ENCODE measurements at places on chromosomes 5 and 9.

DNA sequence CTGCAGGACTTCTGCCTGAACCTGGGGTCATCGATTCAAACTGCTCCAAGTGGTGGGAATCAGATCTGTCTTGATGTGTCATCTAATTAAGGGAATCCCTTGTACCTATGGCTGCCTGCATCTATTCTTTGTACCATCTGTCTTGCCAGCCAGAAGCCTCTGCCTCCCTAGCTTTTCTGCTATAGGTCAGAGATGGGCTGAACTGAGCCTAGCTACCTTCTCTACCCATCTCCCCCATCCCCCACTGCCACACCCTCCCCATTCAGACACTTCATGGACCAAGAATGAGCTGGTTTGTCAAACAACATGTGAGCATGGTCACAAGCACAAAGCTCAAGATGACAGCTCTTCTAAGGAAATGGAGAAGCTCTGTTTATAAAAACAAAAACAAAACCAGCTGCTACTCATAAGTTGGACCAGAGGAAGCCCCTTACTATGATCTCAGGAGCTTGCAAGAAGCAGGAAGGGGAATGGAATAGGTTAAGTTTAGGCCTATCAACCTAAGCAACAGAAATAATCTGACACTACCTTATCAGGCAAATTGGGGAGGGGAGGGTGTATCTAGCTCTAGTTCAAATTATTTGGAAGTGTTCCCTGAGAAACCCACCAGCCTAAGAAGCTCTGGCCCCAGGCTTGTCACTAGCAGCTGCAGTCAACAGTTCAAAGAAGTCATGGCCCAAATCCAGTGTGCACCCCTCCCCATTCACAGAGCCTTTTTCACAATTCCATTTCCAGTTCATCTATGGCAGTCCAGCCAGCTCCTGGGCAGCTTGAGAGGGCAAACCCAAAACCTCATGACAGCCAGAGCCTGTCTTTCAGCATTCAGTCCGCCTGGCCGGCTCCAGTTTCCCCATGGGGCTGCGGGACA is 29.9 kb downstream of the SKP1 start:
- DNase-seq = no peak

DNA sequence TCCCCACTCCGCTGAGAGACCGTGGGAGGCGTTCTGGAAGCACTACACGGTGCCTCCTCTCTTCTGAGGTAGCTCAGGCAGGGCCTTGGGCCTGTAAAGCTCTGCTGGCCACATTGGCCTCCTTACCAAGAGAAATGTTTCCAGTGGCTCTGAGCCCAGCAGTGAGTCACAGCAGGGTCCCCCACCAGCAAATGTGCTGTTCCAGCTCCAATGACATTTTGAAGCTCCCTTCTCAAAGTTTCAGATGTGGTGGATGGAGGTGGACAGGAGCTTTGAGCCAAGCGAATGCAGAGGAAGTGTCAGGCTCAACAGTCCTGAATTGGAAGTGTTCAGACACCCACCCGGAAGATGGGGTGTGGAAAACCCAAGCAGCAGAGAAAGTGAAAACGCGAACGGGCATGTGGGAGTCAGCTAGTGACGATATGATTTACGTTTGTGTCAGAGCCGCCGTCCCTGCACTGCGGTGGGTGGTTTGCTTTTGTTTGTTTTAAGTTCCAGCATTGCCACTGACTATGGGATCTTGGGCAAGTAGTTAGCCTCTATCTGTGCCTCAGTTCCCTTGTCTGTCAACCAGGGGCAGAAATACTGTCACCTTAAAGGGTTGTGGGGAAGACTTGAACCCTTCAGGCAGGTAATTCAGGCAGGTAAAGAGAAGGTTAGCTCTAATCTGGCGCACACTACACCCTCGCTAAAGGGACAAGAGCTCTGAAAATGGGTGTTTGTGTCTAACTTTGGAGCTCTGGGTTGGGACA is 38.2 kb downstream of the C5orf15 start:
- peak; percentile 55 for DNase-seq

DNA sequence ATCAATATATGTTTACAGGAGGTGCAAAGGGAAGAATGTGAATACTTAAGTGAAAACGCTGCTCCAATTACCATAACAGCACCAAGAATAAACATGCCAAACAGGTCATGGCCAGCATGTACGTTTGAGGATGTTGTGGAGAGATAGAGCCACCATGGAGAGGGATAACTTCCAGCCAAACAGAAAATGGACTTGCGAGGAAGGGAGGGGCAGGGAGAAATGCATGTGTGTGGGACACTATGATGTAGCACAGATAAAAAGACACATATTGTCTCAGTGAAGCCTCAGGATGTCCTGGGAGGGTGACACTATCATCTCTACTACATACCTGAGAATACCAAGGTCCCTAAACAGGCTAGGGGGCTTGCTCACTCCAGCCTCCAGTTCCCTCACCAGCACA is 488.9 kb downstream of the SPOCK1 start:
- no peak for DNase-seq

DNA sequence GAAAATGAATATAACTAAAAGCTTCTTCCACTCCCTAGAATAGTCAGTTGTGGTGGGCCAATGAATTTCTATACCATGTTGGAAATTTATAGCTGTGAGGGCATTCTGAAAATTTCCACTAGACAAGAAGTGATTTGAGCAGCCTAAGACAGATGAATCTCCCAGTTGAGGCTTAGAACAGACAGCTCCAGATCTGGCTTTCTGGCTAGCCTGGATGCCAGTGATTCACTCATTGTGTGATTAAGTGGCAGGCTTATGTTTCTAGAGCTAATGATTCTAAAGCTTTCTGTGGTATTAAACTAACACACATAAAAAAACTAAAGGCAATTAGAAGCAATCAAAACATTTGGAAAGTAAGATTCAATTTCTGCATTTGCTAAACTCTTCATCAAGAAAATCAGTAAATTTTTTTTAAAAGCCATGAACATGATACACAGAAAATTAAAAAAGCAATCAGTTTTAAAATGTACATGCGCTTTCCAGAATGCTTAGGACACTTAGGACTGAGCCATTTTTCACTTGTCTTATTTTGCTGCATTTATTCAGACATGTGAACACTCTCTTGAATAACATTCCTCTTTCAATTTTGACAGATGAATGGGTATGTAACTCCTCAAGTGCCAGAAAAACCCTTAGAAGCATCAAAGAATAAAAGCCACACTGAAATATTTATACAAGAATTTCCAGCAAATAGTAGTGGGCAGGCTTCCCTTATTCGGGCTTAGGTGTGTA is 100.5 kb upstream of the GNAQ start:
- no peak for DNase-seq

DNA sequence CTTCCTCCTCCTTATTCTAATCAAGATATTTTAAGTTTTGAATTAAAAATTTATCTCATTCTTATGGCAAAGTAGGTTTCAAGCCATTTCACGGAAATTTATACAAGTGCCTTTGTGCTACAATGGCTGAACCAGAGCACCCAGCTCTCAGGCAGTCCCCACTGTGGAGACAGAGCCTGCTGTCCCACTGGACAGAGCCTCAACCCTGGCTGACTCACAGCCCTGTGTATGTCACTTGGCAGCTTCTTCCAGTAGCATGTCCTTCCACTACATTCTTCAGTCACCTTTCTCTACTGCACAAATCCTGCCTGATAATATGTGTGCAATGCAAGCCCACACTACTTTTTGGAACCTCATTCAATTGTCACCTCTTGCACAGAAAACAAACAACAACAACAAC is 253.1 kb downstream of the PDE4D start:
- DNase-seq = no peak

GRCh38 chr5:119527351-119527750 is 75.1 kb downstream of the HSD17B4 start:
- no peak for DNase-seq

- DNase-seq = no peak
These were observed 29.0 kb downstream of the SLC6A18 start for GRCh38 chr5:1254196-1254595.

- DNase-seq = no peak
These were observed 52.4 kb upstream of the PWWP2A start for GRCh38 chr5:160171666-160172065.

DNA sequence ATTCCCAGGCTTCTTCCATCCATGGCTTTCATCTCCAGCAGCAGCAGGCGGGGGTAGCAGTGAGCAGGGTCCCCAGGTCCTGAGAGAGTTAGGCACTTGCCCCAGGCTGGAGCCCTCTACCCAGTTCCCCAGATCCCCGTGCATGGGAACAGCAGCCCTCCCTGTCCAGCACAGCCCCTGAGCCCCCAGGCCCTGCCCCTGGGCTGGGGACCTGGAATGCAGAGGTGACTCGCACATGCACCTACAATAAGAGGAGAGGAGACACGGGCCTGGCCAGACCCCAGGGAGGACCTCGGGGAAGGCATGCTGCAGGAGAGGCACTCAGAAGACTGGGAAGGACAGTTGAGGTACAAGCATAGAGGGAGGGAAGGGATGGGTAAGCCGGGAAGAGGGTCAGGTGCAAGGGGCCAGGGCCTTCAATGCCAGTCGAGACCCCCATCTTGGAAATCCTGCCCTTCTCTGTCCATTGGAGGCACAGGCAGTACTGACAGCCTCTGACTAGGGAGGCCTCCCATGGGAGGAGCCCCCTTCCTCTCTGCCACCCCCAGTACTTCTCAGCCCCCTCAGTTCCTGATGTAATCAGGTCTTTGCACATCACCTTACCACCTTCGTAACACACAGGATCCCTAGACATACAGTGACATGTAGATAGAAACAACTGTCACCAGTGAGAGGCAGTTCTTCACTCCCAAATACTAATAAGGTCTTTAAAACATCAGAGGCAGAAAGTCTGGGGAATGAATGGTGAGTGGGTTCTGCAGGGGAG is 135.3 kb upstream of the LMX1B start:
- no peak for DNase-seq

DNA sequence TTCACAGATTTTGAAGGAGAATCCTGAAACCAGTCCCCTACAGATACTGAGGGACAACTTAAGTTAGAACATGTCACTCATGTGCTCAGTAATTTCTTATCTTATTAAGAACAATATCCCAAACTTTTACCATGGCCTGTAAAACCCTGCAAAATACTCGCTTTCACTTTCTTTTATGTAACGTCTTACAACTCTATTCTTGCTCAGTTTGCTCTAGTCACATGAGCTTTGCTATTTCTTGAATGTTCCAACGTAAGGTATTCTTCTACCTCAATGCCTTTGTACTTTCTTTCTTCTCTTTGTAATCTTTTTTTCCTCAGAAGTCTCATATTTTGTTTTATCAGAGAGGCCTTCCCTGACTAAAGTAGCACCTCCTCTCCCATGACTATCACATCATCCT is 14.1 kb downstream of the TMEM38B start:
- no peak for DNase-seq

DNA sequence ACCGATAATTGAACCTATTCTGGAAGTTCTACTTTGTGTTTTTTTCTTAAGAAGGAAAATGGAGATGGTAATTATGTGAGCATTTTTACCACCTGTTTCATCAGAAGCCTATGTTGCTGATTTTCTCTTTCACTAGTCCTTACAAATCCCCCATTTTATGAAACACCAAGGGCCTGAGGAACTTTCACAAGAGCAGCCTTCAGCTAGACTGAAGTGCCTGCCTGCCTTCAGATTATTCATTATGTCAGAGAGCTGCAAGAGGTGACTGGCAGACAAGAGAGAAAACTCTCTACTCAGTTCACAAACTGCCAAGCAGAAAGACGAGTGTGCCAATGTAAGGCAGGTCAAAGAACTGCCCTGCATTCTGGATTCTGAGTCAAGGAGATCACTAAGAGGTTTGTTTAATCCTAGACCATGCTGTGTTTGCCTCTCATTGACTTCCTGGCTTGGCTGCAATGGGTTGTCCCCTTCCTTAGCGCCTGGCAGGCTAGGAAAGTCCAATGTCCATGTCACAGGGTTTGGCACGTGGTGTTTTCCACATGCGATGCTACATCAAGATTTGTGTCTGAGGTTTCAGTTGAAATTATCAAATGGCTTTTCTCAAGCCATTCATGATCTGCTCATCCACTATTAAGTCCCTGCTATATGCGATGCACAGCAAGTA is 143.3 kb downstream of the CDC42SE2 start:
- DNase-seq = no peak

GRCh38 chr5:73369278-73369677 is 79.3 kb downstream of the FOXD1 start:
- no peak for DNase-seq

- no peak for DNase-seq
These were observed 110.6 kb downstream of the HTR4 start for GRCh38 chr5:148543727-148544126.

GRCh38 chr9:71909887-71910649 is 925 bp downstream of the ABHD17B start:
- DNase-seq = peak; percentile 8

- DNase-seq = no peak
These were observed 2.8 kb downstream of the MEF2C start for GRCh38 chr5:88880201-88880600.

GRCh38 chr5:56910210-56910965 is 992 bp downstream of the SETD9 start:
- no peak for DNase-seq

- DNase-seq = no peak
These were observed 16.8 kb downstream of the ABCA1 start for GRCh38 chr9:104911032-104911607.

GRCh38 chr5:75677607-75678006 is 39.6 kb downstream of the POC5 start:
- no peak for DNase-seq

DNA sequence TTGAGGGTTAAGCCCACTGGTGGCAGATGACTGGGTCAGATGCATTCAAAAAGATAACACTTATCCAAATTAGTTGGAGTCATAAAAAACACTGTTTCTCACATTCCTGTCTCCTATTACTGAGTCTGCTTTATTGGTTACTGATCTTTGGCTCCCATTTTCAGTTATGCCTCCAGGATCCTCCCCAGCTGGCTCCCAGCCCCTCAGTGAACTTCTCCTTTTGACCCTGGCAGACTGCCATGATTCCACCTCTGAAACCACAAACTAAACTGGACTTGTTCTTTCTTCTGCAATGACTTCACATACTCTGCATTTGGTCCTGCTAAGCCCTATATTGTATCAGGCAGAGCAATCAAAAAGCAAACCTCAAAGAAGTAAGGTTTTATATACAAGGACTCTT is 860.8 kb upstream of the DMAC1 start:
- DNase-seq = no peak

DNA sequence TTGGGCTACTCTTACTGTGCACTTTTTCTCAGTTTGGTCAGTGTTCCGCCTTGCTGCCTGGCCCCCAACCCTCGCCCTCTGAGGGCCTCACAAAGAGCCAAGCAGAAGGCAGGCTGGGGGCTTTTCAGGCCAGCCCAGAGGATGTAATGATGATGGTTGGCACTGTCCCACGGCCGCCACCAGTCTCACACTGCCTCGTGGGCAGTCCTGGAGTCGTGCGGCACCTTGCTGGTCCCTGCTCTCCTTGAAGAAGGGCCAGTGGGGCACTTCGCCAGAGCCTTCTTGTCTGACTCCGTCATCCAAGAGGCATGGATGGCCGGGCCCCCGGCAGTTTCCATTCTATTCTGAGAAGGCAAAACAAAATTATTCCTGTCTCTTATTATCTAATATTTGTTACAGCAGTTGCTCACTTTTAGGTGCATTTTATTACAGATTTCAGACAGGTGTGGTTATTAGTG is 21.0 kb downstream of the TENT4A start:
- no peak for DNase-seq

GRCh38 chr5:138364576-138364975 is 12.1 kb downstream of the KDM3B start:
- no peak for DNase-seq

GRCh38 chr5:69042500-69042899 is 51.3 kb upstream of the SLC30A5 start:
- DNase-seq = no peak
